ENCODE measurements at places on chromosomes 5 and 9.

- DNase-seq: no peak
These were observed 1.9 kb downstream of the ALDH1A1 start for GRCh38 chr9:72950875-72951442.

- no peak for DNase-seq
These were observed 45.5 kb upstream of the IFNE start for GRCh38 chr9:21527579-21527978.

- DNase-seq: no peak
These were observed 98.4 kb downstream of the PDE4D start for GRCh38 chr5:59795141-59795540.

DNA sequence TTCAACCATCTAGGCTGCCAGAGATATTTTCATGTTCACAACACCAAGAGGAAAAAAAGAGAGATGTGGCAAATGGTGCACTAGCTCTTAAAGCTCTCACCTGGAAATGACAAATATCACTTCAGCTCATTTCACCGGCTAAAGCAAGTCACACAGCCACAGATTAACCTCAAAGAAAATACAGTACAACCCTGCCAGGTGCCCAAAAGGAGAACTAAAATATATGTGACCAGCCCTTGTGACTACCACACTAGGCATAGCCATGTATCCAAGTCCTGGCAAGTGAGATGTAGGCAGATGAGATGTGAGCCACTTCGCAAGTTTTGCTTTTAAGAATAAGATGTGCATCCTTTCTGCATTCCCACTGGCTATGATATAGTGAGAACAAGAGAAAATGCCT, 41.4 kb downstream of the AGTPBP1 start:
- DNase-seq: no peak

GRCh38 chr5:53445569-53445968, 34.9 kb upstream of the FST start:
- DNase-seq: no peak

DNA sequence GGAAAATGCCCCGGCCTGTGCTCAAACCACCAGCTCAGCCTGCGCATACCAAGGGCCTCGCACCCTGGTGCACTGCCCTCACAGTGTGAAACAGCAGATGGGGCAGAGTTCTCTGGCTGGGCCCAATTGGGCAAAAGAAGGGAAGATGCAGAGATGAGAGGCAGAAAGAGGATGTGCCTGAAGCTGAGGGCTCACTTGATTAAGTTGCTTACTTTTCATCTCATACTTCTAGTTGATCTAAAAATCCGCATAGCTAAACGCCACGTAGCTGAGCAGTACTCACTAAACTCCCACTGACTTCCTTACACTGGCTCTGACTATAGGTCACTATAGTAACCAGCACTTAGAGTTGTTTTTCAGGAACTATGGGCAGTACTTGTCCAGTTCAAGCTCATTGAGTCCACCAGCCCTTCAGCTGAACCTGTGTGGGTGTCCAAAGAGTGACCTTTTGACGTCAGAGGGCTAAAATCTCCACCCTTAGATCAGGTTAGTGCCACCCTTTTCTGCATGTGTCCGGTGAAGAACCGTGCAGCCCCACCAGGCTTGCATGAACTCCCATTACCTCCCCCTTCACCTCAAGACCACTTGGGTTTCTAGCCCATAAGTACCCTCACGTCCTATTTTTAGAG, 215.2 kb downstream of the AUH start:
- no peak for DNase-seq

GRCh38 chr5:84292788-84293653, 91.7 kb downstream of the EDIL3 start:
- DNase-seq: no peak

GRCh38 chr5:164742025-164742424, 1236.6 kb downstream of the MAT2B start:
- no peak for DNase-seq

GRCh38 chr9:4207881-4208615, 91.8 kb downstream of the GLIS3 start:
- no peak for DNase-seq

DNA sequence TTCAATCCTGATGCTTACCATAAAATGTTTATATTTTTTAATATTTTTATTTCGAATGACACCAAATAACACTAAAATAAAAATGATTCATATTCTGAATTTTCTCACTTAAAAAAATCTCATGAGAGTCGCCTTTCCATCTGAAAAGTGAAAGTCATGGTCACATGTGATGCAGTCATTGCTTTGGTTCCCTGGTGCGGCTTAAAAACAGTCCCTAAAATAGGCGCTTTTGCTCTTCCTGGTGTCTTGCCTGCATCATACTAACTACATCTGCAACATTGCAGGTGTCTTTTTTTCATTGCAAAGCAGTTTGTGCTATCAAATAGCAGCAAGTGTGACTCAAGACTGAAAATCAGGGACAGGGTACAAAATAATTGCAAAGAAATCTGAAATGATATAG, 185.2 kb upstream of the NREP start:
- DNase-seq: no peak

- no peak for DNase-seq
These were observed 64.5 kb downstream of the TMEM161B start for GRCh38 chr5:88203981-88204750.

DNA sequence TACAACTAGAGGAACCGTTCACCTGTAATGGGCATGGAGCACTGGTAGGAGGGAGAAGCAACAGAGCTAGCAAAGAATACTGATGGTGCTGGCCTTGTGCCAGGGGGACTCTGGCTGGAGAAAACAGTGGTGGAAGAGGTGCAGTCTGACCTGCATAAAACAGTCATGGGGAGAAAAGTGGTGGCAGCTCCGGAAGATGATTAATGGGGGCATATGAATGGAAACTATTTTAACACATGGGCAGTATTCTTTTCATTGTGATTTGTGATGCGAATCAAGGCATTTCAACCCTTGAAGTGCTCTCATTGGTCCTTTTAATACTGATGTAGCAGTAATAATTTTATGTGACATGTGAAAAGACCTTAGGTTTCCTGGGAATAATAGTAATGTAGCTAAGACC, 219.6 kb downstream of the ADAMTS6 start:
- no peak for DNase-seq

- DNase-seq: no peak
These were observed 8.9 kb downstream of the NR2F1-AS1 start for GRCh38 chr5:93572101-93572607.

GRCh38 chr5:132309679-132310078, 15.5 kb downstream of the SLC22A4 start:
- no peak for DNase-seq

DNA sequence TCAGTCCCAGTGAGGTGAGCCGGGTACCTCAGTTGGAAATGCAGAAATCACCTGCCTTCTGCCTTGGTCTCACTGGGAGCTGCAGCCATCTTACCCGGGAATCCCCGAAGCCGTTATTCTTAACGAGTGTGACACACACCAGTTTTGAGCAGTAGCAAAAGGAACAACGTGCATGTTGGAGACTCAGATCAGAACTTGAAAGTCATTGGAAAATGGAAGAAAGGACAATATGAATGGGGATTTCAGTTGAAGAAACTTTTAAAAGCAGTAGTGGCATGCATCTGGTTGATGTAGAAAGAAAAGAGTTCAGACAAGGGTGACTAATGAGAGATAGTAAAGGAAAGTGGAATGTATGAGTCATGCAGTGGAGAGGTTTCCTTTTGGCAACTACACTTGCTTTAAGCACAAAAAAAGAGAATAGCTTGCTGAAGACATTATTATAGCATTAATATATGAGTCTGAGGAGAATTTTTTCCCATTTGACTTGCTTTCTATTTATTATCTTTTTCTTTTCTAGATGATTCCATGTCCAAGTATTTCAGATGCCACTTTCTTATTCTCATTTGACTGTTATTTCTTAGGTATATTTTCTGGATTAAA, 44.4 kb upstream of the ANKDD1B start:
- DNase-seq: no peak

DNA sequence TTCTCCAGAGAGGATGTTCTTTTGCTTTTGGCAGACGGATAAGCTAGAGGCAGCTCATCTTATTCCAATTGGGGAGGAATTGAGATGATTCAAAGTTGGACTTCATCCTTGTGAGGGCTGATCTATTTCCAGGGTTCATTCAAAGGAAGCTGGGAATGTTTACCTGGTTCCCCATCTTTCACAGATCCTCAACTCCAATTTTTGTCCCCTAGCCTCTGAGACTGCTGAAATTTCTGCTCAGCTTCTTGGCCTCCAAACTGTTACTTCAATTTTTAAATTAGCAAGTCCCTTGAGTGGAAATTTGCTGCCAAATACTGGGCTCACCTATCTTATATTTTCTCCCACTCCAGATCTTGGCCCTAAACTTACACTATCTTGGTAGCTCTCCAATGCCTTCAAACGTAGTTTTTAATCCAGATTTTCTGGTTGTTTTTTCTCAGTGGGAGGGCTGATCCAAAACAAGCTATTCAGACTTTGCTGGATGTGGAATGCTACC, 93.9 kb upstream of the NEK6 start:
- DNase-seq: no peak

- no peak for DNase-seq
These were observed 1.6 kb upstream of the BRINP1 start for GRCh38 chr9:119370816-119371215.

DNA sequence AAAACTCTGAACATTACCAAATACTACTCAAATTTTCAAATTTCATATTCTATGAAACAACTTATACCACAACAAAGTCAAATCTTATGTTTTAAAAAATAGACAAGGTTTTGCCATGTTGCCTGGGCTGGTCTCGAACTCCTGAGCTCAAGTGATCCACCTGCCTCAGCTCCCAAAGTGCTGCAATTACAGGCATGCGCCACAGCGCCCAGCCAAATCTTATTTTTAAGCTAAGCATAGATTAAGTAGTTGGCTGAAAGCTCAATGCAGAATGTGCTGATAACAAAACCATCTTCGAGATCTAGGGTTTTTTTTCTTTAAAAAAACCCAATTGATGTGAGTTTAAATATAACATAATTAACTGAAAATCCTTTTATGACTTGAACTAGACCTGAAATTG, 6.4 kb downstream of the LMBRD2 start:
- no peak for DNase-seq

- no peak for DNase-seq
These were observed 55.9 kb upstream of the MYO10 start for GRCh38 chr5:16992006-16992405.

DNA sequence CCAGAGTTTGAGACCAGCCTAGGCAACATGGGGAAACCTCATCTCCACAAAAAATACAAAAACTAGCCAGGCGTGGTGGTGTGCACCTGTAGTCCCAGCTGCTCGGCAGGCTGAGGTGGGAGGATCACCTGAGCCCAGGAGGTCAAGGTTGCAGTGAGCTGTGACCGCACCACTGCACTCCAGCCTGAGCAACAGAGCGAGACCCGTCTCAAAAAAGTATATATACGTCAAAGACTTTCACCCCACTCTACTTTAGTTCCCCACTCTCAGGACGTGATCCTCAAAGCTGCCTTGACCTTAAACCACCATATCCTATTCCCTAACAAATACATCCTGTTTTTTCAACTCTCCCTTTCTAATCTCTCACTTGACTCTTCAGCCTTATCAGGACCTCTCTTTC, 41.0 kb downstream of the PCDHGC5 start:
- no peak for DNase-seq

- peak; percentile 29 for DNase-seq
These were observed 17.2 kb upstream of the RGS3 start for GRCh38 chr9:113446323-113446740.

DNA sequence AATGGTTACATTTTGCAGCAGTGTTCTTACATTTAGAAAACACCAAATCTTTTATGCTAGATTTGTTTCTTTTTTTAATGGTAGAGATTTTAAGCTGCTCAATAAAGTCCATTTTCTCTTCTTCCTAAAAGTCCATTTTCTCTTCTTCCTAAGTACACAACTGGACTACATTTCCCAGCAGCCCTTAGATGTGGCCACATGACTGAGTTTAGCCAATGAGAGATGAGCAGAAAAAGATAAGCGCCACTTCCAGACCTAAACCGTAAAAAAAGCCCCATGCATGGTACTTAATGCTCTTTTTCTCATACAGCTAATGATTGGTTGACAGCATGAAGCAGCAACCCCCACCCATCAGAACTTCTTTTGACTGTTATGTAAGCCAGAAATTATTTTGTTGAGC, 206.7 kb downstream of the FAM114A2 start:
- peak; percentile 31 for DNase-seq

- DNase-seq: no peak
These were observed 14.0 kb upstream of the RNU6ATAC start for GRCh38 chr9:134178394-134178767.

- DNase-seq: peak; percentile 5
These were observed 13.2 kb upstream of the PCA3 start for GRCh38 chr9:76751001-76751400.

- no peak for DNase-seq
These were observed 28.4 kb upstream of the KCNIP1 start for GRCh38 chr5:170475294-170476000.

- no peak for DNase-seq
These were observed 296.6 kb upstream of the MPDZ start for GRCh38 chr9:13576101-13576500.

GRCh38 chr5:147382776-147383175, 127.1 kb downstream of the DPYSL3 start:
- DNase-seq: no peak

- no peak for DNase-seq
These were observed 44.7 kb downstream of the GRIN3A start for GRCh38 chr9:101693546-101694336.

DNA sequence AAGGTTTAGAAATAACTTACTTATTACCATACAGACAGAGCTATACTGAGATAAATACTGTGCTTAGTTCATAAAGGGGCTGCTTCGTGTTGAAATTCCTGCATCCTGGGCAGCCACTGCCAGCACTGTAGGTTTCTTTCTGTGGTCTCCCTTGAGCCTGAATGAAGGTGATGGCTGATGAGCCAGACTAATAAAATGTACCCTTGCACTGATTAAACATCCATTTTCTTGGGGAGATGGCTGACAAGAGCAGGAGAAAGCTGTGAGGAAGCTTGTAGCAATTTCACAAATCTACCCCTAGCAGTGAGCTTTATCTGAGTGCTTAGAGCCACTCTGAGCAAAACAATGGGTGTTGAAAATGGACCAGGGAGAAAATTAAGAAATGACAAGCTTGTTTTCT, 23.3 kb upstream of the ZSWIM6 start:
- no peak for DNase-seq

GRCh38 chr5:143676802-143677201, 135.2 kb upstream of the HMHB1 start:
- no peak for DNase-seq

DNA sequence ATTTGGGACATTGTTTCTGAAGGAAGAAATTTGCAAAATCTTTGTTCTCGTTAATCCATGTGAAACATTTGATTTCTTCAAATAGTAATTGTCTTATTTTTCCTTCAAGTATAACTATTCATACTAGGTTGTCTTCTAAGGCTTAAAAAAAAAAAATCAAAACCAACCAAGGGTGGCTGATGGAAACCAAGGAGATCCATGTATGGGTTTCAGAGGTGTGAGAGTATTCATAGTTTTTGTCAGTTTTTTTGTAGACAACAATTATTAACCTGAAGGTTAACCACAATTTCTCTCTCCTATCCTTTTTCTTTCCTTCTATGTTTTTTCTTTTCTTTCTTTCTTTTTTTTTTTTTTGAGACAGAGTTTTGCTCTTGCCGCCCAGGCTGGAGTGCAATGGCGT, 35.4 kb downstream of the KDM4C start:
- DNase-seq: no peak

Measured in NCI-H2171 (cell line).